ENCODE measurements at places on chromosomes 5 and 9.
A peak's percentile ranks its signal among the peaks of the same experiment; 100 is the strongest.

DNA sequence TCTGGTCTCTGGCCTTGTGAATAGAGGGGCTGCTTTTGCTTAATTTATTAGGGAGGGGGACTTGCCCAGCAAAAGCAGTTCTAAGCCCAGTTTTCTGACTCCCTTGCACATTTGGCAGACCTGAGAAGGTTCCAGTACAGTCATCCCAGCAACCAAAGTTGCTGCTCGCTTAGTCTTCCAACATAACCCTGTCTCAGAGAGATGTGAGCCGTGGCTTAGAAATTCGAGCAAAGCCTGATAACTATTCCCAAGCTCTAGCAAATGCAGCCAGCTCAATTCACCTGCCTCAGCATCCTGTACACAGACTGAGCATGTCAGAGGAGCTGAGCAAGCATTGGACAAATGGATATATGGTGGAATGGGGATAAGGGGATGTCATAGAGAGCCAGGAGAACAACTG, 401.9 kb downstream of the SPOCK1 start:
- DNase-seq: no peak

DNA sequence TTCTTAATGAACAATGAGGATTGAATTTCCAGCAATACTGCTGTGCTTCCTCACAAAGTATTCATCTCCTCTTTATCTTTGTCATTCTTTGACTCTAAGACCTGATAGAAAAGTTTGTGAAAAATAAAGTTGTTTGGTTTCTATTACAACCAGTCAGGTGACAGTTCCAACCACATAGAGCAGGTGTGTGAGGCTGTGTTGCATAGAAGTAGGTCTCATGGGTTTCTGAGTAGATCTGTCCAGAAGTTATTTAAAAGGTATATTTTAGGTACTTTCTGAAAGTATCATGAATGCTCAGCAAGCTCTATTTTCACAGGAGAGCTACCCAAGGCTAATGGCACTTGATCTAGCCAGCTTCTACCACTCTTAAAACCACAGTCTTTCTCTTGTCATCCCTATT, 637.0 kb downstream of the DNAH5 start:
- no peak for DNase-seq

DNA sequence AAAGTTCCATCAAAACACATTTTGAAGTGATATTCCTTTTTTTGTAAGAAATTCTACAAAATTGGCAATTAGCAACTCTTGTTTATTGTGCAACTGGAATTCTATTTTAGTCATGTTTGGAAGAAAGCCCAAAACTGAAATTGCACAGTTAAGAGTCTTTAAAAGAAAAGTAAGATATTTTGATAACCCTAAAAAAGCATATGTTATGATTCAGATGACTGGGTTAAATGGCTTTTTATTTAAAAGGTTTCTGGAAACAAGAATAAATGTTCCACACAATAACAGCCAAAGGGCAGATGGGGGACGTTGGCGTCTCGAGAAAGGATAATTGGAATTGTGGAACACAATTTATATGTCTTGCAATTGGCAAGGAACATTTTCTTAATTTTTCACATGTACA, 275.2 kb downstream of the CDH9 start:
- DNase-seq: no peak

GRCh38 chr9:14014218-14014617, 299.7 kb downstream of the NFIB start:
- DNase-seq: no peak

DNA sequence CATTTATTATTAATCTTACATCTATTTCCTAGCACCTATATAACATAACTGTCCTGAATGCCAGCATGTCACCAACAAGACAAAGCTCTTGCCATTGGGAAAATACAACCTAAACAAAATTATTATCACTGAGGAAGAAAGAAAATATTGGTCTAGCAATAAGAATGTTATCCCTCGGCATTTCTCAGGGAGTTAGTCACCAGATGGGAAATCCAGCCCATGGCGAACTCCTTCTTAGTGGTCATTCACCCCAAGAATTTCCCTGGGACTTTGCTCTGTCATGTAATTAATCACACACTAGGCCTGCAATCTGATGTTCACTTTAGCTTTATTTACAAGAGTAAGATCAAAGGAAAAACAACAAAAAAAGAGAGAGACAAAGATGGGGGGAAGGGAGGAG, 56.1 kb upstream of the TAS2R1 start:
- DNase-seq: peak; percentile 74

DNA sequence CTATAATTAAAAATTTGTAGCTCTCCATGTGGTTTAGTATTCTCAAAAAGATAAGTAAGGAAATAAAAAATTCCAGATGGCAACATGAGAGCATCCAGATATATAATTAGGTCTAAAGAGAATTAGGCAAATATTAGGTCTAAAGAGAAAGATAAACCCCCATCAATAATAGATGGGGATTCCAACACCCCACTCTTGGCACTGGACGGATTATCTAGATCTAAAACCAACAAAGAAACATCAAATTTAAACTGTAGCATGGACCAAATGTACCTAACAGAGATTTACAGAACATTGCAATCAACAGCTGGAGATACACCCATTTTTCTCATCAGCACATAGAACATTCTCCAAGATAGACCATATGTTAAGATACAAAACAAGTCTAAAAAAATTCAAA, 31.6 kb downstream of the RGMB start:
- no peak for DNase-seq

DNA sequence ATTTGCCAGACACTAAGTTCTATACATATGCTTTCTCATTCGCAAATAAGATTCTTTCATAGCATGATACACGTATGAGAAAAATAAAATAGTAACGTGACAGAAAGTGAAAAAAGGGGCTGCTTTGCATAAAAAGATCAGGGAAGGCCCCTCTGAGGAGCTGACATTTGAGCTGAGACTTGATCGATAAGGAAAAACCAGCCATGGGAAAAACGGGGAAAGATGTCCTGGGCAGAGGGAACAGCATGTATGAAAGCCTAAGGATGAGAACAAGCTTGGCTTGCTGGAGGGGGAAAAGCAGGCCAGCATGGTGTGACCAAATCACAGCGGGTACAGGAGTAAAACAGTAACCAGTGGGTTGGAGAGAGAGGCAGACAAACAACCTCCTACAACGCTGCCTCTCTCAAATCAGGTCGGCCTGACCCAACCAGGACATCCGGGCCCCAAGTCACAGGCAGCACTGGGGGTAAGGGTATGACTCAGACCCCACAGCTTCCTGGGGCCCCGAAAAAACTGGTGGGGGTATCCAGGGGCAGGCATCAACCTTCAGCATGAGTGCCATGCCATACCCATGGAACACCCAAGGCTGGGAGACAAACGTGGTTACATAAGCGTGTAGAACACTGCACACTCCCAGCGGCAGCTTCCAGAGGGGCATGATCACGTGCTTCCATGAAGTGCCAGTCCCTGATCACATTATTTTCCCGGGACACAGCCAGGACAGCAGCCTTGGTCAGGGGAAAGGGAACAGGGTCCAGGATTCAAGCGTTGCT, 2.2 kb downstream of the TNIP1 start:
- DNase-seq: no peak

DNA sequence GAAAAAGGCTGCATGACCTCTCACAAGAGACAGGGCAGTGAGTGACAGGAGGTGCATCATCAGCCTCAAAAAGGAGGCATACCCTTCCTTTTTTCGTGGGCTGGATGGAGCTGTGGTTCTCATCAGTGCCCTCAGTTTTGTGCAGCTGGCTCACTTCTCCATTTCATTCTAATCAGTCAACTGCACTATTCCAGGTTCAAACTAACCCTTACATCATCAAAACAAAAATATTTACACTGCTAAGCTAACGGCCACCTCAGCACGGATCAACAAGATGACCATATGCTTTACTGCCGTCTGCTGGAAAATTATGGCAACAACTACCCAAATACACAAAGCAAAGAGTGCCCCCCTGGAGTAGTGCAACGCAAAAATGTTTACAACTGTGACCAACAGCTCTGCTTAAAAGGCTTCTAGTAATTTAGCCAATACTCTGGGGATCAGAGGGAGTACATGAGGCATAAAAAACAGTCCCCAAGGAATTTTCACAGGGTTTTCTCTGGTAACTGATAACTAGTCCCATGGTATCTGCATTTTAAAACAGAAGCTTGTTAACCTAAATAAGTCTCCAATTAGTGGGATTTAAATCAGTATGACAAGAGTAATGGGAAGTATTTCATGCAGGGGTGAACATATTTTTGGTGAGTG, 10.8 kb downstream of the KCNV2 start:
- peak; percentile 46 for DNase-seq

GRCh38 chr9:87535817-87536539, 38.3 kb downstream of the DAPK1 start:
- DNase-seq: no peak

DNA sequence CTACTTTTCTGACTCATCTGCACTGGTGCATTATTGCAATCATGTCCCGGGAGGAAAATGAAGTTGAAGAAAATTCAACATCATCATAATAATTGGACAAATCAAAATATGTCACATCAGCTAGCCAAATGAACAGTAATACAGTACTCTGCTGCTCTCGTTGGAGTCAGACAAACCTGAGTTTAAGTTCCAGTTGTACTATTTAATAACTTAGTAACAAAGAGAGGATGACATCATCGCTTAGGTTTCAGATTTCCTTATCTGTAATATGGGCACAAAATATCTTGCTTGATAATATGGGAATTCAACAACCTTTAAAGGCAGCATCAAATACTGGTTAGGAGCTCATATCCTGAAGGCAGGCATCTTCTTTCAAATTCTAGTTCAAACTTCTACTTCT, 1248.9 kb upstream of the ACO1 start:
- DNase-seq: peak; percentile 39

- peak; percentile 52 for DNase-seq
These were observed 54.1 kb downstream of the DUSP1 start for GRCh38 chr5:172716796-172717313.
